ENCODE measurements at places on chromosomes 7 and 10.
A peak's percentile ranks its signal among the peaks of the same experiment; 100 is the strongest.

DNA sequence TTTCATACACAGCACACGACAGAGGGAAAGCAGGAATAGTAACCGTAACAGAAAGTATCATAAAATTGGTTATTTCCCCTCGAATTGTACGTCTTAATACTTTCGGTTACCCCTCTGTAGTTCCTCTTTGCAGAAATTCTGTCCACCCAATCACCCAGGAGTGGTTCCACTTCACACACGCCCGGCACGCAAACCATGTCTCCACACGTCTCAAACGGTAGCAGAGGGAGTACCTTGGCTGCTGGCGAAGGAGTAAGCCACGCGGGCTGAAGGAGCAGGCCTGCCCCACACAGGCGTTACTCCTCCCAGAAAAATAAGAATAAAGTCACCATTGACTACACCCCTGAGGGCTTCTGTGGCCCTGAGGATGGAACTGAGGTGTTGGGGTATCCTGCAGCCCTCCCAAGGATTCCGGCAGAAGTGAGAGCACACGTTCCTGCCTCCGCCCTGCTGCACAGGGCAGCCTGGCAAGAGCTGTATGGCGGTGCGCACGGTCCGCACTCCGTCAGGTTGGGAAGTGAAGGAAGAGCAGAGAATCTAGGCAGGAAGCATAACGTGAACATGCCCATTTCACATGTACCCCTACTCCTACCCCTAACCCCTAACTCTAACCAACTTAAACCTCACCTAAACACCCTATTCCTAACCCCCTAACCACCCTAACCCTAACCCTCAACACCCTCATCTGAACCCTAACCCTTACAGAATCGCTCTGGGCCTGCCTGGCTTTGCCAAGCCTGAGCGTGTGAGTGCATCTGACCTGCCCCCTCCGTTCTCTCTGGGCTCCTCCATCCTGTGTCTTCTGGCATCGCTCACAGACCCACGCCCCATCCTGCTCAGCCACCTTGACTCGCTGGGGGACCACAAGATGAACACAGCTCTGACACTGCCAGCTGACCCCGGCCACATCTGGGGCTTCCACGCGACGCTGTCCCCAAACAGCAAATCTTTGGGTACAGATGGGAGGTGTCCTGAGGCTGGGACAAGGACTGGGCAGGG is 18.2 kb downstream of the GPR146 start:
- no peak for DNase-seq

DNA sequence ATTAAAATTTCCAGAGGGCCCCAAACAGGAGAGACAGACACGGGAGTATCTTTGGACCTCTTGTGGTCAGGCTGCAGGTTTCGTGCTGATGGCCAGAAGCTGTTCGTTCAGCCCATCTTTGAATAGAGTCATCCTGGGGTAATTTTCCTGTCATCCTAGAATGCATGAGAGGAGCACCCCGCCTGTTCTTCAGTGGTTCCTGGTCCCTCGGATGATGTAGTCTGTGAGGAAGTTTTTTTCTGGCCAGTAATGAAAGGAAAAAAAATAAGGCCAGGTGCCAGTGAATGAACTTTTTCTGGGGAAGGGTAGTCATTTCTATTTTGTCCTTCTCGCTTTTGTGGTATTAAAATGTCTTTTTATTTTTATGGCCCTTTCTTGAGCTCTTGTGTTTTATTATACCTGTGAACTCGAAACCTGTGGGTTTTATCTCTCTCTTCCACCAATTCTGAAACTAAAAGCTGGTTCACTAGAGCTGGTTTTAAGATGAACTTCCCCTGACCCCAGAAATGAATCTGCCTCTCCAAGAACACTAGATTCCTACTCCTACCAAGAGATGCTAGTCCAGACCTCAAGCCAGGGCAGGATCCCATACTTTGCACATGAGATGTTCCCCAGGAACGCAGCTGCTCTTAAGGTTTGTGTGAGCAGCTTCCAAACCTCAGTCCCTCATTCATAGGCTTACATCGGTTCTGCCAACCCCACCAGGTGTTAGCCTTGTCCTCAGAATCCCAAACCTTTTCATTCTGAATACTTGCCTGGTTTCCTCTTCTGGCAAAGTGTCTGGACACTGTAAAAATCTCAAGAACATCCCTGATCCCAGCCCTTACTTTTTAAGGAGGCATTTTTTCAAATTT is 15.4 kb upstream of the MEST start:
- no peak for DNase-seq

- DNase-seq, result no peak
Measured at GRCh38 chr10:84907461-84908009, 579.1 kb downstream of the CCSER2 start.

- no peak for DNase-seq
Measured at GRCh38 chr7:71854546-71855397, 557.4 kb downstream of the CALN1 start.

DNA sequence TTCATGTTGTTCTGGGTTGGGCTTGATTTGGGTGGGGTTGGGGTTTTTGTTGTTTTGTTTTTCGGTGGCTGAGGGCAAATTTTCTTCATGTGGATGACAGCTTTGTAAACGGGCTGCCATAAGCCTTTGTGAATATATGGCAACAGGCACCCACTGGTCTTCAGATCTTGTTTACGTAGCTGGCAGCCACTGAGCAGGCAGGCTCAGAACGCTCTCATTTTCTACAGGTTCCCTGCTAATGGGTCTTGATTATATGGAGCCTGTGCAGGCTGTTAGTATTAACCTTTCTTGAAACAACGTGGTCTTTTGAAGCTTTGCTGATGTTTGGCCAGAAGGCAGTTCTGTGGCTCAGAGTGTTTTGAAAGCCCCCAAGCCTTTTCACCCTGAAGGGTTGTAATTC is 199.7 kb downstream of the TNS3 start:
- DNase-seq, result no peak

- no peak for DNase-seq
Measured at GRCh38 chr7:75813781-75814236, at the start of gene CCL24. CCL24 (minus strand) TSS chr7:75813806; CDS start chr7:75813715, 91 bp downstream.

GRCh38 chr10:1213252-1214070 is 157.3 kb downstream of the WDR37 start:
- no peak for DNase-seq

- no peak for DNase-seq
Measured at GRCh38 chr7:65953001-65953720, 28.9 kb downstream of the GUSB start.

- DNase-seq, result peak; percentile 32
Measured at GRCh38 chr10:100019787-100020141, 10.0 kb upstream of the DNMBP start.

GRCh38 chr10:61628875-61629513 is 33.7 kb upstream of the CABCOCO1 start:
- DNase-seq, result peak; percentile 38

DNA sequence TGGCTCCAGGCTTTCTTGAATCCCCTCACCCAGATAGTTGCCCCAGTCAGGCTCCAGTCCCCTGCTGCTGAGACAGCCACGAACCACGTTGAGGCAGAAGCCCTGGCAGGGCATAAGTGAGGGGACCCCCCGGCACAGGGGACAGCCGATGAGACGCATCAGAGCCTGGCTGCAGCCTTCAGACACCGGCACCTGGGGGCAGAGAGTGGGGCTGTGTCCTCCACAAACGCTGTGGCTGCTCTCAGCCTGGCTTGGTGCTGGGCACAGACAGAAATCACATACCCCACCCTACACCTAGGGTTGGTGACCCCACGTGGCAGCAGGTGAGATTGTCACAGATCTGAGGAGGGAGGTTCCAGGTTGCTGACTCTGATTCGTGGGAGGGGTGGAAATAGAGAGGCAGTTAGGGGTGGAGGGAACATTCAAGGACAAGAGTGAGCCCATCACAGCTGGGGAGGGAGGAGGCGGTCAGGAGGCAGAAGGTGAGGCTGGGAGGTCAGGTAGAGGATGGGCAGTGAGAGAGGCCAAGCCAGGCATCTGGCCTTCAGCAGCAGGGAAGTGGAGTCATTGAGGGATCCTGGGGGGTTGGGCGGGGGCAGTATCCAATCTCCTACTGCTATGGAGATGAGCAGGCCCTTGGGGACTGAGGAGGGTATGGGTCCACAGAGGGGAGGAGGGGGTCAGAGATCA is 3.2 kb downstream of the GPC2 start:
- no peak for DNase-seq

DNA sequence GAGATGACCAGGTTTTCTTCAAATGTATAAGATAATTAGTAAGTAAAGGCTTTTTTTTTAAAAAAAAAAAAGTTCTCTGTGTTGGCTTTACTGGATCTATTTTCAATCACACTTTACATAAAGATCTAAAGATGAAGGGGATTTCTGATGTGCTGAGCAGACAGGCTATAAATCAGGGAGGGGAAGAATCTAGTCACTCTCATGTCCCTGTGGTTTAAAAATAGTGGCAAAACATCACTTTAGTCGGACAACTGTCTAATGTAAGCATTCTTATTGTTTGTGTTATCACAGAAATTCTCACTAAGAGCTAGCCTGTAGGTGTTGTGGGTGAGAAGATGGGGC is 132.7 kb downstream of the ICA1 start:
- no peak for DNase-seq

DNA sequence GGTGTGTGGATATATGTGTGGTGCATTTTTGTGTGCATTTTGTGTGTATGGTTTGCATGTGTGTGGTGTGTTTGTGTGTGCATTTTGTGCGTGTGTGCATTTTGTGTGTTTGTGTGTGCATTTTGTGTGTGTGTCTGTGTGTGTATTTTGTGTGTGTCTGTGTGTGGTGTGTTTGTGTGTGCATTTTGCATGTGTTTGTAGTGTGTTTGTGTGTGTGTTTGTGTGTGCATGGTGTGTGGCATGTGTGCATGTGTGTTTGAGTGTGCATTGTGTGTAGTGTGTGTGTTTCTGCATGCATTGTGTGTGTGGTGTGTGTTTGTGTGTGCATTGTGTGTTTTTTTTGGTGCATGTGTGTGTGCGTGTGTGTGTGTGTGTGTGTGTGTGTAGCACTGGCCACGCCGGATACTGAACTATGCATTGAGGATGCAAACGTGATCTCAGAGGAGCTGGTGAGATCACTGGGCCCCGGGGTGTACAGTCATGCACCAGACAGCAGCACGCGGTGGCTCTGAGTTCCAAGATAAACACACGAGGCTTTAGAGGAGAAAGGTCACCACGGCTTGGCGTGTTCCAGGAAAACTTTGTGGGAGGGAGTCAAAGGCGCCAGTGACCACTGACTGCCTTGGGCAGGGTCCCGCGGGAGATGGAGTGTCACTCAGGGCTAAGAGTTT is 106.6 kb upstream of the SHH start:
- DNase-seq, result peak; percentile 51

GRCh38 chr10:43647576-43647975 is 1.1 kb downstream of the ZNF32 start:
- DNase-seq, result no peak

DNA sequence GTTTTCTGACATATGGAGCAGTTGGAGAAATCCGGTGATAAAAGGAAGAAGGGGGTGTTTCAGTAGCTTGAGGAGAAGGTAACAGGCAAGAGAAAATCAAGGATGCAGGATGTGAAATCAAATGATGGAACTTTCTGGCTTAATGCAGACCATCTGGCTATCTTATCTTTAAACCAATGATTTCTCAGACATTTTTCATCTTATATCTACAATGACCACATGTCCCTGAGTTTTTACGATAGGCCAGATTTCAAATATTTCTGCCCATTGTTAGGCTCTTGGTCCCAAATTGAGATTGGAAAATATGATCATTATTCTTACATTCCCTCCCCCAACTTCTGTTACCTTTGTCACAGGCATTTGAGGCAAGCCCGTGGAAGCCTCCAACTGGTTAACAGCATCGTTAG is 486.8 kb downstream of the SUGCT start:
- no peak for DNase-seq

GRCh38 chr7:45686441-45687184 is 112.4 kb downstream of the ADCY1 start:
- no peak for DNase-seq

DNA sequence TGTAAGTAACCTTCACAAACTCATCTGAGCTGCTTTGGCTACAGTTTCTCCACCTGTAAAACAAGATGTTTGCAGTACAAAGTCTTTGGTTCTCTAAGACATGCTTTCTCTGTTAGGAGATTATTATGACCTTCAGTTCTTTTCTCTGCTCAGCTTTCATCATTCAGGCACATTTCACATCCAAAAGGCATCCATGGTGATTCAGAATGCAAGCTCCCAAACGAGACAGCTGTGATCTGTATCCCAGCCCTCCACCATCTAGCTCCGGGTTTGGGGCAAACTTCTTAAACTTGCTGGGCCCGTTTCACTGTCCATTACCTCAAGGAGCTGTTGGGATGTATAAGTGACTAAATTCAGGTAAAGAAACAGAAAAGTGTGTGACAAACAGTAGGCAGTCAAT is 95.8 kb upstream of the COL1A2 start:
- peak; percentile 27 for DNase-seq

DNA sequence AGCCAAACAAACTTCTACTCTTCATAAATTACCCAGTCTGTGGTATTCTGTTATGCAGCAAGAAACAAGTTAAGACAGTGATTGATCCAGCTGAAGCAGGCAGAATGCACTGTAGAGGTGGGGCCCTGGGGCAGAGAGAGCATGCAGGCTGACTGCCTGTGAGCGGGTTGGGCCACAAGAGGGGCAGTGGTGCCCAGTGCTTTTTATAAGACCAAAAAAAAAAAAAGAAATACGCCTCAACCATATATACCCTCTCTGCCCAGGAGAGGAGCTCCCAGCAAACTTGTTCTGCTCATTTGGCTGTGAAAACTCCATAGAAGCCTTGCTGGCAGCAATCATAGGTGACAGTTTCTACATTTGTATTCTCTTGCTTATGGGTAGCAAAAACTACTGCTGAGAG is 104.7 kb downstream of the SORBS1 start:
- DNase-seq, result no peak

- DNase-seq, result no peak
Measured at GRCh38 chr10:52598936-52599335, 173.6 kb downstream of the MBL2 start.

DNA sequence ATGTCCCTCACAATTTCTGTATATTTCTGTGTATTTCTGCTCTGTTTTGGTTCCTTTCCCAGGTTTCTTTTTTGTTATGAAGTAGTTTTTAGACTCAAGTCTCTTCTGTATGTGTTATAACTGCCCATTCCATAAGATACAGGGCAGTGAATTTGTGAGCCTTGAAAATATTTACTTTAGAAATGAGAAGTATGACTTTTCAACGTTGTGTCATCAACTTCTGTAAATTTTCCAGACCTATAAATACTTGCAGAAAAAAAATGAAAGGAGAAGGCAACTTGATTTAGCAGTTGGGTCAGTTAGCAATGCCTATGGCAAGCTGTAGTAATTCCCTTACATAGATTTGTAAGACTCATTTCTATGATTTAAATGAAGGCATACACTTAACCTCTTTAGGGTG is 11.5 kb downstream of the EGFR start:
- DNase-seq, result no peak

DNA sequence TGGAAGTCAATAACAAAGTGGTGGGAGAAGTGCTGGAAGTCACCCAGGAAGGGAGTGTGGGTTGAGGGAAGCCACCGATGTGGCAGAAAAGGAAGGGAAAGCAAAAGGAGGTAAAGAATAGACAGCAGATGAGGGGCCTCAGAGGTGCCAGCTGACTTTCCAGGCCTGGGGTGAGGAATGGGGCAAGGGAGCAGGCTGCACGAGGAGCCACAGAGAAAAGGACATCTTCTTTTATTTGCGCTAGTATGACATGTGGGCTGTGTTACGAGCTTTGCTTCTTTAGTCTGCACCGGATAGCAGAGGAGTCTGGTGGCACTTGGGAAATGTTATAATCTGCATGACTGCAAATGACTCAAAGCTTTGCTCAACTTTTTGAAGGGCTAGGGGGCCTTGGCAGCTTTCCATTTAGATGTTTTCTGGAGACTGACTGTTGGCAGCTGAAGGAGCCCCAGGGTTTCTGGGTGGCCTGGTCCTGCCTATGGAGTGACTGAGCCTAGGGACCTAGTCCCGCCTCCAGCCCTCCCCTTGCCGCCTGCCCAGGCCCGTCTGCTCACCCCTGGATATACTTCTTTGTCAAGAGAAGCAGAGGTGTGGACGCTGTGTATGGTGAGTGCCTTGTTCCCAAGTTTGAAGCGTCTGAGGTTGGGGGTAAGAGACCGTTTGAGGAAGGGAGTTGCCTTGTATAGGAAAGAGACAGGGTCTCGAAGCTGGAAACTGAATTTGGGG is 5.1 kb downstream of the PRXL2A start:
- DNase-seq, result no peak

Measured in AG08396 (cell line).